ENCODE measurements at places on chromosomes 1 and 21.

GRCh38 chr1:225866061-225866837, 15.9 kb downstream of the TMEM63A start:
- DNase-seq, result peak; percentile 77

- no peak for DNase-seq
These were observed 24.3 kb upstream of the TMEM39B start for GRCh38 chr1:32048440-32048839.

DNA sequence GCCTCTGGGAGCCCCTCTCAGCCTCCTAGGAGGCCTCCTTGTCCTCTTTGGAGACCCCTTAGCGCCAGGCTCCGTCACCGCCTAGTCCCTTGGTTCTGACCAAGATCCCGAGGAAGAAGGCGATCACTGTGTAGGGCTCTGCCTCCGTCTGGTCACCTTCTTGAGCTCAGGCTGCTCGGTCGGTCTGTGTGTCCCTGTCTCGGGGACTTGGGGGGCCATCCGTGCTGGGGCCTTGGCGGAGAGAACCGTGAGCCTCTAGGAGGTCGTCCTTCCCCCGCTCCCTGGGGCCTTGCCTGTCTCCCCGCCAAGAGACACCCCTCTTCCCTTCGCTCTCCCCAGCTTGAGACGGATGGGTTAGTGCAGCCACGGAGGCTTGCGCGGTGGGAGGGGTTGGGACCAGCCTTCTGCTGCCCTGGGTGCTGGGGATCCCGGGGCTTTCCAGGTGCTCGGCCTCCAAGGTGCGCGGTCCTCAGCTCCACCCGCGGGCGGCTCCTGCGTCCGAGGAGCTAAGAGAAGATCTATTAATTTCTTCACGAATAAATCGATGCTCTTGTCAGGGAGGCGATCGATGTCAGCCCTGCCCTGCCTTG, 701 bp upstream of the INSRR start:
- DNase-seq, result no peak

- DNase-seq, result peak; percentile 70
These were observed 29.7 kb downstream of the ENO1 start for GRCh38 chr1:8848663-8849386.

DNA sequence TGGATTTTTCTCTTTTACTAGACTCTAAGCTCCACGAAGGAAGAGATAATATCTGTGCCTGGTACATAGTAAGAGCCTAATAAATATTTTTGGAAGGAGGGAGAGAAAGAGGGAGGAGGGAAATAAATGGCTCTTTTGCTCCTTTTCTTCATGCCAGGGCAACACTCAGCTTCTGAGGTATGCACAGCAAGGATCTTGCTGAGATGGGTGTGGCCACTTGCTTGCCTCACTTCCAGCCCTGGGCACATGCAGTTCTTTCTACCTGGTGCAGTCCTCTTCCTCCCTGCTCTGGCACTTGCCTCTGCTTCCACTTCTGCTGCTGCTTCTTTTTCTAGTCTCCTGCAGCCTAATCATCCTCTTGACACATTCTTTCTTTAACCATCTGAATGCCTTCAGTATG, 148.1 kb downstream of the FGGY start:
- DNase-seq, result no peak

Data from CD4-positive, alpha-beta T cell treated with Interleukin-6 at 100 ng/mL for 8 hours (primary cell).